ENCODE measurements at places on chromosomes 1 and 21.

- ATAC-seq: peak; percentile 60
Observed at GRCh38 chr1:33849211-33849610, 14.7 kb upstream of the HMGB4 start.

- ATAC-seq: no peak
Observed at GRCh38 chr1:11394592-11395245, 84.2 kb upstream of the DISP3 start.

DNA sequence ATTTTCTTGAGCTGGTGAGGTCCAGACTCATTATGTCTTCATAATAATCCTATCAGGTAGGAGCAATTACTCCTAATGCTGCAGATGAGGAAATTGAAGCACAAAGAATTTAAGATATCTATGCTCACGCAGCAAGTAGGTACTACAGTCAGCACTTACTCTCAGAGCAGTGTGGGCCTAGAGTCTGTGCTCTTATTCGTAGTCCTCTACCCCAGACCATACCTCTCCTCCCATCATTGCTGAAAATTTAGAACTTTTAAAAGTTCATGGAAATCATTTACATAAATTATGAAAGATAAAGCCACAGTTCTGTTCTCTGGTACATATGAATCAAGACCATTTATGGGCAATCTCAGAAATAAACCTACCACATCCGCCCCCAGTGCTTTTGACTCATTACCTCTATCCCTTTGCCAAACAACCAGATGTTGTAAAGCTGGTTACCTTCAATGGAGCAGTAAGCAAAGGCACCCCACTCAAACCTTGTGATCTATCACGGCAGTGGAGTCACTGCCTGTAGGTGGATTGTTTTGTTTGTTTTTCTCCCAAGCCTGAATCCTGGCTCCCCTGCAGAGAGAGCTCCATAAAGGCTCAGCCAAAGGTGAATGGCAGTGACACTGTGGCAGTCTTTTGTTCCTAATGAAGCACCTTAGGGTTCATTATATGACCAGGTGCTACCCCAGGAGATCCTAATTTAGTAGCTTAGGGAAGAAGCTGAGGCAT, 20.9 kb upstream of the MAN1A2 start:
- peak; percentile 97 for ATAC-seq

- ATAC-seq: peak; percentile 55
Observed at GRCh38 chr1:160460683-160461287, 60.4 kb downstream of the VANGL2 start.

GRCh38 chr1:25064465-25065240, 134.6 kb upstream of the RUNX3 start:
- ATAC-seq: peak; percentile 82

- peak; percentile 17 for ATAC-seq
Observed at GRCh38 chr1:6491480-6491962, at the start of gene PLEKHG5. PLEKHG5 (minus strand) TSS chr1:6491667; CDS start chr1:6477571, 14,096 bp downstream.

GRCh38 chr1:178344513-178345091, 152.2 kb downstream of the CLEC20A start:
- no peak for ATAC-seq

GRCh38 chr1:101451888-101452287, 215.1 kb downstream of the S1PR1 start:
- peak; percentile 89 for ATAC-seq

All from activated T-helper 17 cell treated with anti-CD3 and anti-CD28 coated beads, Interleukin-2, amount 50 U/mL, for 72 hours (primary cell).